ENCODE measurements at places on chromosomes 2 and 18.

DNA sequence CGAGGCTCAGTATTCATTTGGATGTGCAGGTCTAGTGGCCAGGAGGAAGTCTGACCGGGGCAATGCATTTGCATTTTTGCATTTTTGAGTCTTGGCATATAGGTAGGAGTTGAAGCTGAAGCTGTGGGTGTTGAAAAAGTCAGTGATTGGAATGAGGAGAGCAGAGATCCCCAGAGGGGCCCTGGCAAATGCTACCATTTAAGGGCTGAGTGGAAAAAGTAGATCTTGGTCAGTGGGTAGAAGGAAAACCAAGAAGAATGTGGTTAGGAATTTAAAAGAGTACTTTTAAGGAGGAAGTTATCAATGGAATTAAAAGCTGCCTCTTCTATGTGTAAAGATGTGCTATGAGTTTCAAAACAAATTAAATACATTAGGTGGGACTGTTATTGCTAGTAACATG, 143.0 kb downstream of the ZEB2 start:
- no peak for DNase-seq

GRCh38 chr2:232139171-232139594, 177.7 kb downstream of the DIS3L2 start:
- DNase-seq, result no peak

DNA sequence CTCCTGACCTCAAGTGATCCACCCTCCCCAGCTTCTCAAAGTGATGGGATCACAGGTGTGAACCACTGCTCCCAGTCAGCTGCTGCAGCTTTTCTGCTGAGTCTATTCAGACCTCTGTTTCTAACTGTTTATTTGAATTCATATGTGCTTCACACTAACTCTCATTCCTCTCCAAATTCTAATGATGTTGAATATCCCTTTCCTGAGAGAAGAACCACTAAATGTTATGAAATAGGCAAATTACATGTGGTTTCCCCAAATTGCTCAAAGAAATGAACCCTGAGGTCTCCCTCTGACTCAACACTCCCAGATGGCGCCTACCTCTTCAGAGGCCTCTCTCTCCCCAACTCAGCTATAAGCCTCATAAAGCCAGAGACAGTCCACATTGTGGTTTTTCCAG, 98.6 kb downstream of the IRS1 start:
- no peak for DNase-seq

- no peak for DNase-seq
Measured at GRCh38 chr2:60259781-60260180, 293.7 kb downstream of the BCL11A start.

DNA sequence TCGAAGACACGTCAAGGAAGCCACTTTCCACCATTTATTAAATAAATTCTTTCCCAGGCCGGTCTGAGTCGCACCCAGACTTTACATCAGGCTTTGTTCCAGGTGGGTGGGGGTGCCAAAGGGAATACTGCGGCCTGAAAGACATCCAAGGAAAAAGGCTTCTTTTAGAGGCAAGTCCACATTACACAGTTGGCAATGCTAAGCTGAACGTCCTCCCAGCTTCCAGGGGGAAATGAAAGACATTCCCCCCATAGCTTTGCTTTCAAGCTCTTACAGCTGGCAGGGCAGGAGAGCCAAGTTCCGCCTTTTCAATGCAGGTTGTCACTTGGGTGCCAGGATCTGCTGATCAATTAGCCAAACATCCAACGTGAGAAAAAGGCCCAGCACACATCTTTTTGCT, 36.5 kb upstream of the PTPN4 start:
- DNase-seq, result no peak

DNA sequence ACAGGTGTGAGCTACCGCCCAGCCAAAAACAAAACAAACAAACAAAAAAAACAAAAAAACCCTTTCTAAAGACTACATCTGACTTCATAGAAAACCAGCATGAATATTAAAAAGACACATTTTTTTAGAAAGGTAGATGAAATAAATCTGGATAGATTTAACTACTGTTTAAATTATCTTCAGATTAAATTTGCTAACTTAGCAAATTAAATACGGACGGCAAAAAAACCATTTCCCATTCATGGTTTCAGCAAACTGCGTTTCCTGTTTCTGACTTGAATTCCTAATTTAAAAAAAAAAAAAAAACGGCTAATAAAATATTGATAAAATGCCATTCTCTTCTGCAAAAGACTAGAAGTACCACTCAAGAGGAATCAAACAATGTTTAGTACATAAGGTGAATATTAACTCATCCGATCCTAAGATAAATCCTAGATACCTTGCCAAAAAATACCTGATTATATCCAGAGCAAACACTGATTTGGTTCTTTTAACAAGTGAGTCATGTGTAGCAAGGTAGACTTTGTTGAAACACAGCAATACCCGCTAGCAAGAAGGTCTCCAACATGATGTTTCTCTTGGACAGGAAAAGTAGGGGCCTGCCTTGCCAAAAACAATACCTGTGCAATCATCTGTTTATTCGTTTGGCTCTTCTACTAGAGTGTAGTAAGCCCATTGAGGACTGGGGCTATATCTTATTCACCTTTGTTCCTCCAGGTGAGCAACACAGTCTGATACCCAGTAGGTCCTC, 96.2 kb downstream of the BARD1 start:
- DNase-seq, result no peak

GRCh38 chr18:69885841-69886531, 61.7 kb downstream of the CD226 start:
- DNase-seq, result no peak

DNA sequence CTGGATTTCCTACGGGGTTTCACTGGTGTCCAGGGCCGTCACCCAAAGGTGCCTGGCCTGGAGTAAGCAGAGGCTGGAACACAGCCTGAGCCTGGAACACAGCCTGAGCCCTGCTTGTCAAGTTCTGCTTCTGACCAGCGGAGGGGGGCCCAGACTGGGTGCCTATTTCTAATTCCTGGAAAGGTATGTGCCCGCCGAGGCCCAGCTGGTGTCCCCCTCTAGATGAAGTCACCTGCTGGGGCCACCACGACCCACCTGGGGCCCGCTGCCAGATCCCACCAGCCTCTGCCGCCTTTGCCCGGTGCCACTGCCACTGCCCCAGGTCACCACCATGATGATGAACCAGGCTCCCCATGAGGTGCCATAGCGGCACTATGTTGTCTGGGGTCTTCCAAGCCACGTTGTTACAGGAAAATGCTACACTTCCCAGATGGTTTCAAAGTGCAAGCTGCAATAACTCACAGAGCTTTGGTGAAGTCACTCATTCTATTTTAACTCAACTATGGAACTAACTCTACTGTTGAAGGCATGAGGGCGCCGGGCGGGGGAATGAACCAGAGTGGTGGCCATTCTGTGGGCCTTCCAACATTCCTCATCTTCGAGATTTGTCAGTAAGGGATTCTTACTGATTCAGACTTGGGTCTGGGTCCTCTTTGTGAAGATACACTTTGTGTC, 40.9 kb upstream of the LAPTM4A start:
- DNase-seq, result no peak

- no peak for DNase-seq
Measured at GRCh38 chr2:236582968-236583367, 13.3 kb downstream of the ACKR3 start.

- no peak for DNase-seq
Measured at GRCh38 chr2:181682026-181682789, 1.9 kb upstream of the NEUROD1 start.

GRCh38 chr2:121472470-121472993, 58.1 kb upstream of the RNU4ATAC start:
- DNase-seq, result no peak

DNA sequence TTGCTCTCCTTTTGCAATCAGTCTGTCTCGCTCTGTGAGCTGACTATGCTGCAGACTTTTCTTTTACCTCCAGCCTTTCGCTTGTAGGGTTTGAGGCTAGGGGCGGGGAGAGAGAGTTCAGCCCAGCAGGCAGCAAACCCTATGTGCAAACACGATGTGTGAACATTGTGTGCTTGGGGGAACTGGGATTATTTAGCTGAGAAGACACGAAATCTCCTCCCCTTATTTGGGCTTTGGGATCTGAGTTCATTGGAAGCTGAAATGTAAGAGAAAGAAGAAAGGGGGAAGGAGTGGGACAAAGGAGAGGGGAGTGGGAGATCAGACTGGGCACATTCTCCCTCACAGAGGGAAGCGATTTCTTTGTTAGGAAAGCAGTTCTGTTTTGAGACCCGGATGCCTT, 189.6 kb upstream of the TNP1 start:
- DNase-seq, result no peak

GRCh38 chr18:44713435-44713834, 32.7 kb downstream of the SETBP1 start:
- DNase-seq, result no peak

DNA sequence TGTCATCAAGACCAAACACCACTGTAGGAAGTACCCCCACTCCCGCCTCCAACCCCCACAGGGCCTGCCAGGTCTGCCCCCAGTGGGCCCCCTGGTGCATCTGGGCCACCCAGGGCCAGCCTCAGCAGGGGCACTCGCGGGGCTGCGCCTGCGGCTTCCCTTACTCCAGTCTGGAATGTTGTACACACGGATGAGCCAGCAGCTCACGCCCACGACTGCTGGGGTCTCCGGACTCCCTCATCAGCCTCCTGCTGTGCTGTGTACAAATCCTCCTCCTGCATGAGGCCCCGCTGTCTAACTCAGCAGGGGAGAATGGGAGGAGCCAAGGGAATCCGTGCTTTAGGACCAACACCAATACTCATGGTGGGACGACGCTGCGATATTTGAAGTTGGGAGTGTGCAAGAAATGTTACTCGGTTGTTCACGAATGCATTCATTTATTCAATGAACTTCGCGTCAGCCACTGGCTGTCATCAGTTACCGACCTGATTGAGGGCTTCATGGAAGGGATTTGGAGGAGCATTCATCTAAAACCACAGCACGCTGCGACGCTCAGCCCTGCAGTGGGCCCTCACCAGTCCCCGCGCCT, 654 bp upstream of the ASB1 start:
- DNase-seq, result peak; percentile 28

DNA sequence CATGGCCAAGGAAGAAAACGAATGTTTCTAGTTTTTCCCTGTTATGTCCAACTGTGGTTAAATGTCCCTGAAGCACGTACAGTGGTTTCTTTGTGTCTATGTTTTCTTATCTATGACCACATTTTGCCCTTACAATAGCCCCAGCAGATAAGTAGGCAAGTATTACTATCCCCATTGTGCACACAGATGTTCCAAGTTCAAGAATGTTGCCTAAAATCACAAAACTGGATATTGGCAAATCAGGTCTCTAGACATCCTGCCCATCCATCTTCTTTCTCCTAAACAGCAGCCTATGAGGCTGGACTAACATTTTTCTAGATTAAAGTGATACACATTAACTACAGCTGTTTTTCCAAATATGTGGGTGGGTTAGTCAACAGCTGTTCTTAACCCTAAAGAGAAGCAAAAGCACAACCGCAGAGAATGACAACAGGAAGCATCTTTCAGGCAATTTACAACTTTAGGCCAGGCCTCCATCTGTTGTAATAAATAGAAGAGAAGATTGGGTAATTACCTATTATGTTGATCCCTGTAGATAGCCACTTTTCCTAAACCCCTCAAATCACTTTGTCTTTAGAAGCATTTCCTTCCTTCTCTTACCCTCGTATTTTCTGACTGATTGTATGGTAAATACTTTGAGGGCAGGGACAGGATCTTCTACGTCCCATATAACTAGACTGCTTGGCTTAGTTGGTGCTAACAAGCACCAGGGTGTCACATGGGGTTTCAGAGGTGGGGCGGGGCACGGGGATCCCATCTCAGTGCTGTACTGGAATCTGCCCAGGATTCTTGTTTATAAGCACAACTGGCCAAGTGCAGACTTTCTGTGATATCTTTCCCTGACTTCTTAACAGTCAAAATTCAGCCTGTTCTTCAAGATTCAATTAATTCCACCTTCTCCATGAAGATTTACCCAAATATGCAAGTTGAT, 132.1 kb upstream of the SETBP1 start:
- no peak for DNase-seq

DNA sequence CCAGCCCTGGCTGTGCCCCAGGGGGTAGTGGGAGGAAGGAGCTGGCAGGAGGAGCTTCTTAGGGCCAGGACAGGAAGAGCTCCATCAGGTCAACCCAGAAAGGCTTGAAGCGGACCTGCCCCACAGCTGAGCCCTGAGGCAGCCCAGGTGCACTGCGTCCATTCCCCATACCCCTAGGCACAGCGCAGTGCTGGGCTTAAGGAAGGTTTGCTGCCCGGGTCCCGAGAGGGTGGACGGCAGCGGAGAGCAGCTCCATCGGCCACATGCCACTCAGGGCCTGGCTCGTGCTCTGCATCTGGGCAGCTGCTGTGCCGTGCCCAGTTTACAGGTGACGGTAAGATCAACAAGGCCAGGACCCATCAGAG, 26.4 kb downstream of the DNMT3A start:
- DNase-seq, result no peak

- no peak for DNase-seq
Measured at GRCh38 chr2:23289671-23290070, 95.3 kb upstream of the KLHL29 start.

- no peak for DNase-seq
Measured at GRCh38 chr2:43212216-43212835, 14.1 kb downstream of the ZFP36L2 start.

GRCh38 chr2:23713351-23713750, 213.6 kb downstream of the ATAD2B start:
- no peak for DNase-seq

DNA sequence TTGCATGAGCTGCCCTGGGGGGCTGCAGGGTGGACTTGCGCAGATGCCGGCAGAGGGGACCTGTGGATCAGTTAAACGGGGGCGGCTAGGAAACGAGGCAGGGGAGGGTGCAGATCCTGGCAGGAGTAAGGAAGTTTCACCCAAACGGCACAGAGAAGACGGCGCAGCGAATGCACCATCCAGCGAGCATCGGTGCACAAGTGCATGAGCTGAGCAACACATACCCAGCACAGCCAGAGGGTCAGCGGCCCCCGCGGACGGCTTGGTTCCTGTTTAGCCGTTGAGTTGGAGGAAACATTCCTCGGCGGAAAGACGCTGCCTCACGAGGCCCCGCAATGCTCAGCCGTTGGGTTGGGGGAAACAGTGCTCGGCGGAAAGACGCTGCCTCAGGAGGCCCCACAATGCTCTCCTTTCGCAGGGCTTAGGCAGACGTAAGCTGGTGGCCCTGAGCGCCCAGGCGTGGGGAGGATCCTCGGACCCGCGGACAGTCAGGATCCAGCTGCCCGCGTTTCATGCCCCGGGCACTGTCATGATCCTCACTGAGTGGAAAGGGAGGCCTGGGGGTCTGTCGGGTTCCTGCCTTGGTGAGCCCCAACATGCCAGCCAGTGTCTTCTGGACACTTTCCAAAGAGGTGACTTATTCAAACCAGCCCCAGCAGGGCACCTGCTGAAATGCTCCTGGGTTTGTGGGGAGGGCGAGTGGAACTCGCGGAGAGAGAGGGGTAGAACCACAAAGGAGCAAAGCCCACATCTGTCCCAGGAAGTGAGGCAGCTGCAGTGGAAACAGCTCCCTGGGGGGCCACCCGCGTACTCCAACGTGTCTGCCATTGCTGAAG, 86.3 kb downstream of the NDUFA10 start:
- no peak for DNase-seq
